MV-4-11 (cell line): ENCODE measurements at places on chromosomes 6 and 20.
A peak's percentile ranks its signal among the peaks of the same experiment; 100 is the strongest.

DNA sequence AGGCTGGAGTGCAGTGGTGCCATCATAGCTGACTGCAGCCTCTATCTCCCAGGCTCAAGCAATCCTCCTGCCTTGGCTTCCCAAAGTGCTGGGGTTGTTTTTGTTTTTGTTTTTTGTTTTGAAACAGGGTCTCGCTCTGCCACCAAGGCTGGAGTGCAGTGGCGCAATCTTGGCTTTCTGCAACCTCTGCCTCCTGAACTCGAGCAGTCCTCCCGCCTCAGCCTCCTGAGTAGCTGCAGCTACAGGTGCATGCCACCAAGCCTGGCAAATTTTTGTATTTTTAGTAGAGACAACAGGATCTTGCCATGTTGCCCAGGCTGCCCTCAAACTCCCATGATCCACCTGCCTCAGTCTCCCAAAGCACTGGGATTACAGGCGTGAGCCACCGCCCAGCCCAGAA, 4.2 kb downstream of the C6orf132 start:
- DNase-seq = no peak

GRCh38 chr6:34276881-34277762, 28.3 kb upstream of the SMIM29 start:
- no peak for DNase-seq

- DNase-seq = no peak
Observed at GRCh38 chr6:8940356-8940755, 505.0 kb upstream of the SLC35B3 start.

GRCh38 chr6:121619013-121619412, 183.6 kb downstream of the GJA1 start:
- DNase-seq = no peak

DNA sequence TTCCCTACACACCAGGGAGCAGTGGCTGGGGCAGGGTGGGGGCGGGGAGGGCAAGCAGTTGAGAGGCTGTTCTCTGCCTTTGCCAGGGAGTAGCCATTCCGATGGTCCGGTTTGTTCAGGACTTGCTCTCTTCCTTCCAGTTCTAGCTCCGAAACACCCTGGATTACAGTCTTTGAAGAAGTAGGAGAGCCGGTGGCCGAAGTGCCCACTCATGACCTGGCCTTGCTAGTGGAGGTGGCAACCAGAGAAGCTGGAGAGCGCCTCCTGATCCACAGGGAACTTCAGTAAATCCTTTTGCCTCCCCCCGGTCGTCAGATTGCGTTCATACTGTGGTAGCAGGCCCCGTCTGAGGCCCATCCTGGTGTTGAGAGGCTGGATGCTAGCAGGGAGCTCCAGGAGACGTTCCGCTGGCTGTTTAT, 92.8 kb downstream of the ARID1B start:
- no peak for DNase-seq

GRCh38 chr6:70380252-70380651, 33.1 kb upstream of the FAM135A start:
- no peak for DNase-seq

DNA sequence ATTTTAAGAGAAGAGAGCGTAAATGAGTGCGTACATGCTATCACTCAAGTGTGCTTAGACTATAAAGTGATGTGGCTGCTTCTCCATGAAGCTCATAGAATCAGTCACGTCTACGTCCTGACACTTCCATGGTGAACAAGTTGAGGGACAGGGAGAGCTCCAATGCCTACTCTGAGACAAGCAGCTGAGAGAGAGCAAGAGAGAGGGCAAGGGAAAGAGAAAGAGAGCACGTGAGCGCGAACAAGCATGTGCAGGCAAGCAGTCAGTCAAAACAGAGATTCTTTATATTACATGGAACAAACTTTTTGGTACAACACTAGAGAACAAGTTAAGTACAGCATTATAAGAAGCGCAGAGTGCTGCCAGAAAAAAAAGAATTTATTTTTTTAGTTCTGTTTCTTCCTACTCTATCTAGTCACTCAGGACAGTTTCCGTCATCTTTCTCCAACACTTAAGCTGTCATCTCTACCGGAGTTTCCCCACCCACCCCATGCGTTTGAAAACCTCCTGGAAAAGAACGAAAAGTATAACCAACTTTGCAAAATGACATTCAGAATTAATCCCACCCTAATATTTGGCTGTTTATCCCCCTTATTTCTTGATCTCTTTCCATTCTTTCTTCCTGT, 61.8 kb downstream of the EPB41L2 start:
- no peak for DNase-seq

DNA sequence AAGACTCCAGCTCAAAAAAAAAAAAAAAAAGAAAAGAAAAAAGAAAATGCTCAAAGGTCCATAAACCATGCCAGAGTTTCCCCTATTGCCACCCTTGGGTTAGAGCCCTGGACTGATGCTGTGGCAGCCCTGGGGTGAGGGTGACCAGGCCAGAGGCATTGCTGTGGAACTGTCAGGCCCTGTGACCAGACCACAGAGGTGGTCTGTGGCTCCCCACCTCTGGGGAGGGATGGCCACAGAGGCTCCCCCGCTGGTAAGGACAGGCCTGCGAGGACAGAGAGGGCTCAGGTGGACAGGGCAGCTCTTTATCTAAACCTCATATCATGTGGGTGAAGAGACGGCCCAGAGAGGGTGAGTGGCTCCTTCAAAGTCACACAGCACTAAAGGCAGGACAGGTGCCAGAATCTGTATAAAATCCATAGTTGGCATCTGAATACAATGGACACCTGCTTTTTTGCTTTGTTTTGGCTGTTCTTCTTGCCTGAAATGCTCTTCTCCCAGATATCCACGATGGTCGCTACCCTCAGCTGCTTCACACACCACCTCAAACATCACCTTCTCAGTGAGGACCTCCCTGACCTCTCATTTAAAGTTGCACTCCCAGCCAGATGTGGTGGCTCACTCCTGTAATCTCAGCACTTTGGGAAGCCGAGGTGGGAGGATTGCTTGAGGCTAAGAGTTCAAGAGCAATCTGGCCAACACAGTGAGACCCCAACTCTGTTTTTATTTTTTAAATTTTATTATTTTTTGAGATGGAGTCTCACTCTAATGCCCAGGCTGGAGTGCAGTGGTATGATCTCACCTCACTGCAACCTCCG, 22.5 kb upstream of the SPDEF start:
- DNase-seq = no peak

GRCh38 chr6:27669624-27670301, 196.9 kb upstream of the ZNF184 start:
- DNase-seq = no peak

DNA sequence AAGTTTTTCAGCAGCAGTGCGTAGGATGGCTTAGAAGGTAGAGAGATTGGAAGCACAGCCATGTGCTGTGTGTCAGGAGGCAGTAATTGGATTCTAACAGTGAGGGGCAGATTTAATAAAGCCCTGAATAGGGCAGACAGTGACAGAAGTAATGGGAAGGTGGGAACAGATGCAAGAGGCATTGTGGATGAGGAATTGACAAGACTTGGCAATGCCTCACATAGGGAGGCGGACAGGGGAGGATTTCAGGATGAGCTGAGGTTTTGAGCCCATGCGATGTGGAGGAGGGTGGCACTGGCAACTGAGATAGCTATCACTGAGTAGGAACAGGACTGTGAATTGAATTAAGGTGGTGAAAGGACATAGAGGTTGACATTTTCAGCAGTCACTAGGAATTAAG, 262.2 kb upstream of the FLRT3 start:
- no peak for DNase-seq

GRCh38 chr20:19122395-19122794, 90.0 kb upstream of the SLC24A3 start:
- peak; percentile 30 for DNase-seq

DNA sequence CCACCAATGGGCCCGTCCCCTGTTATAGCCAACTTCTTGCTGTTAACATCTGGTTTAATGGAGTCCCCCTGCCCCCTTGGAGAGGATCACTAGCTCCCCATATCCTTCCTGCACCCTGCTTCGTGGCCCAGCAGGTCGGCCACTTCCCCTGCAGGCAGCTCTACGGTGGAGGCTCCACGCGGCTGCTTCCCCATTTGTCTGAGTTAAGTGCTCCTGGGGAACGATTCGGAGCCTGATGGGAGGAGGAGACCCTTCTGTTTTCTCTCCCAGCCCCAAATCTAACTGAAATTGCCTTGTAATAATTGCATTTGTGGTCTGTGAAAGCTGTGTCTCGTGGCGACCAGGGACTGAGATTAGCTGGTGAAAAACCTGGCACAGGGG, 74.6 kb downstream of the SULF2 start:
- peak; percentile 37 for DNase-seq

GRCh38 chr20:57164872-57165271, 101.6 kb downstream of the BMP7 start:
- no peak for DNase-seq

DNA sequence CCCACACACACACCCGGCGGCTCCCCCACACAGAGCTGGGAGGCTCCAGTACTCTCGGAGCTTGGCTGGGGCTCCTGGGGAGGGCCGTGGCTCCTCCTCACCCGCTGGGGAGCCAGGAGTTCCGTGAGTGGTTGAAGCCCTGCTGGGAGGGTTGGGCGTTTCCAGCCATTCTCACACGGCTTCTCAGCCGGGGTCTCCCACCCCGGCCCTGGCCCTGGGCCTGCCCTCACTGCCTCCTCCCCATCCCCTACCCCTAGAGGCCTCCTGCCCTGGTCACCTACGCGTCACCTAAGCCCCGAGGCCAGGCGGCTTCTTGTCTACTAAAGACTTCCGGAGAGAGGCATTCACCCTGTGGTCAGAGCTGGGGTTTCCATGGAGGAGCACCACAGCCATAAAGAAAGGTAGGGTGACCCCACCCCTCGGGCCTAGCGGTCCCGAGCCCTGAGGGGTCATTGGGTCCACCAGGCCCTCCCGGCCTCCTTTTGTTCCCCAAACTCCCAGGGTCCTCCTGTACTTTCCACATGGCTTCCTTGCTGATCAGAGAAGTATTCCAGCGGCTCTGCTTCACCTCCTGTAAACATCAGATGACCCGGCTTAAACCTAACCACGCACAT, 99.3 kb downstream of the TTLL2 start:
- no peak for DNase-seq

DNA sequence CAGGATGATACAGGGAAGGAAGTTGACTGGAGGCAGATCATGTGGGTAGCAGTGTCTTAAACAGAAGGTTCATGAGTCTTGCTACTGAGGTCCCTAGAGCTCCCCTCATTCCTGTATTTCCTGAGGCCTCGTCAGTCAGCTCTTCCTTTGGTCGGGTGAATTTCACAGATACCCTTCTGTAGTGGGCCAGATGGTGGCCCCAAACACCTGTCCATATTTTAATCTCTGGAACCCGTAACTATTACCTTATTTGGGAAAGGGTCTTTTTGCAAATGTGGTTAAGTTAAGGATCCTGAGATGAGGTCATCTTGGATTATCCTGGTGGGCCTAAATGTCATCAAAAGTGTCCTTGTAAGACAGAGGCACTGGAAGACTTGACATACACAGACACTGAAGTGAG, 9.6 kb downstream of the KCNS1 start:
- no peak for DNase-seq
